ENCODE measurements at places on chromosomes 13 and 19.

DNA sequence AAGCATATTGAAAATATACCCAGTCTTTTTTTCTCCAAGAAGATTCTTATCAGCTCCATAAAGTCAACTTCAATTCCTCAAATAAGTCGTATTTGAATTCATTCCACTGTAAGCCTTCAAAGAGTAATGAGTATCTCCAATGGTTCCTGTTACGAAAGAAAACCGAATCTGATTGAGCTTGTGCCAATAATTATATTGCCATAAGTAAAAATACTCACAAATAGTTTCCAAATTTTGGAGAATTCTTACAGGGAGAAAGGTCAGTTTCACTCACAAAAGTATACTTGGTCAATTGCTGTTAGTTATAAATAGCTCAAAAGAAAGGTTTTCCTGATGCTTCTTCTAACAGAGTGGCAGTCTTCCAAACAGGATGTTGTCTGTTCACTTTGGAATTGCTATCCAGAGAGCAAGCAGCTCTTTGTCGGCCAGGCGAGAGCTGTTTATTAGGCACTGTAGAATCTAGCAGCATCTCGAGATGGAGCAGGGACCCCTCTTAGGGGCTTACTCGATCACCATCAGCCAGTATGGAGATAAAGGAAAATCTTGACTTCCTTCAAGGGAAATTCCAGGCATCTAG is 13.5 kb downstream of the ERICH4 start:
- no peak for DNase-seq

DNA sequence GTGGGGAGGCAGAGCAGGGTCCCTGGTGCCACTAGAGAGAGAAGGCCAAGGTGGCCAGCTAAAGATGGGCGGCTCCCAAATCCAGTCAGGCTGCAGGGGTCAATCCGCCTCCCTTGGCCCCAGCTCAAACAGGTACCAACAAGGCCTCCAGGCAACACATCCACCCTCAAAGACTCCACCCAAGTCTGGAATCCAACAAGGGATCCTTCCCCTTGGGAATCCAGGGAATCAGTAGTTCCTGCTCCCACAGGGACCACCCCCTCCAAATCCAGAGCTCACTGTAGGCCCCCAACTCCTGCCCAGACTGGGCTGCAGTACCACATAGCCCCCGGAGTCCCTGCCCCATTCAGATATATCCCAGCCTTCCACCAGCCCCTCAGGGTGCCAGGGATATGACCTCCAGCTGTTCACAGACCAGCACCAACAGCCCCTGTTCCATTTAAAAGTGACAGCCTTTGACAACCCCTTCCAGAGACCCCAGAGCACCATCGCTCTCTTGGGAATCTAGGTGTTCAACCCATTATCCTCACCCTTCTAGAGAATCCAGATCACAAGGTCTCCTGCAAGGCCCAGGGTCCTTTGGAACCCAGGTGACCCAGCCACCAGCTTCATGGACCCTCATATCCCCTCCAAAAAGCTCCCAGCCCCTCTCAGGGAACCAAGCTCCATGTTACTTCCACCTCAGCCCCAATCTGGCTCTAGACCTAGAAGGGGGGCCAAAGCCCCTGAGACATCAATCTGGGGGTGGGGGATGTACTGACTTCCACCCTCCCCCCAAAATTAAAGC is 3.2 kb downstream of the ERF start:
- no peak for DNase-seq

DNA sequence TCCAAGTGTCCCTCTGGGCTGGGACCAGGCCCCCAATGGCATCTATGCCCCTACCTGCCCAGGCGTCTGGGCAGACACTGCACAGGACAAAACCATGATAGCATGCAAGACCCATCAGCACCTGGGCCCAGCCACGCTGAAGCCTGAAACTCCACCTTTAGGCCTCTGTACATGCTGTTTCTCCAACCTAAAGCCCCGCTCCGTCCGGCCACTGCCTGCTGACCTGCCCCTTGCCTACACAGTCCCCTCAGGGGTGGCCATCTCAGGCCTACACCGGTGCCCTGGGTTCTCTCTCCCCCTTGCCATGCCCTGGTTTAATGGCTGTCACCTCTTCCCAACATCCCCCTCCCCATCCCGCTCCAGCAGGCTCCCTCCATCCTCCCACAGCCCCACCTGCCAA is 15.3 kb downstream of the GJA3 start:
- DNase-seq: no peak

DNA sequence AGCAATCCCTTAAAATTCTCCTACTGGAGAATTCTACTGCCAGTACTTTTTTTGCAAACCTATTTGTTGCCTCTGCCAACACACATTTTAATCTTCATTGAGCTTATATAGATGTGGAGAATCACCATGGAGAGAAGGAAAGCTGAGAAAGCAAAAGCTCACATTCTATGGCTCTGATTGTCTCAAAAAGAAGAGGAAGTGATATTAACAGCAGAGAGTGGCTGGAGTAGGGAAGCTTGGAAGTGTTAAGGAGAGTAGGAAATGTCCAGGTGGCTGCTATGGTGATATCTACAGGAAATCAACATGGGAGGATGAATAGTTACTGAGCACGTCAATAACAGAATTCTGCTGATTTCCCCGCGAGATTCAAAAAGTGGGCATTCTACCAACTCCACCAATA is 78.8 kb upstream of the TDRD3 start:
- no peak for DNase-seq

GRCh38 chr13:45928843-45929242 is 77.3 kb upstream of the SIAH3 start:
- DNase-seq: no peak

- DNase-seq: no peak
Measured at GRCh38 chr19:46599716-46600373, 1.3 kb upstream of the CALM3 start.

DNA sequence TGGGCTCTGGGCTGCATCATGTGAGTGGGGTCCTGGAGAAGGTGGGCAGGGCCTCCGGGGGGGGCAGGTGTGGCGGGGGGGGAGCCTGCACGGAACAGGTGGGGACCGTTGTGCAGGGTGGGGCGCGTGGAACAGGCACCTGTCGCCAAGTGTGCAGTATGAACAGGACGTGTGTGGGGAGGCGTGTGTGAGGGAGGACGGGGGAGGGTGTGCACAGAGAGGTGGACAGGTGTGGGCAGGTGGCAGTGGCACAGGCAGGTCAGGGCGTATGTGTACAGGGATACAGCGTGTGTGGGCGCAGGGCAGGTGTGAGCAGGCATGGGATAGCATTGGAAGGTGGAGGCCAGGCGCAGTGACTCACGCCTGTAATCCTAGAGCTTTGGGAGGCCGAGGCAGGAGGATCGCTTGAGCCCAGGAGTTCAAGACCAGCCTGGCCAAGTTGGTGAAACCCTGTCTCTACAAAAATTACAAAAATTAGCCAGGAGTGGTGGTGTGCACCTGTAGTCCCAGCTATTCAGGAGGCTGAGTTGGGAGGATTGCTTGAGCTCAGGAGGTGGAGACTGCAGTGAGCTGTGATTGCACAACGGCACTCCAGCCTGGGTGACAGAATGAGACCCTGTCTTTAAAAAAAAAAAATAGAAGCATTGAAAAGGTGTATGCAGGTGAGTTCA is 3.2 kb downstream of the PLK5 start:
- no peak for DNase-seq

GRCh38 chr19:12092065-12092867 is 27.7 kb downstream of the ZNF844 start:
- peak; percentile 85 for DNase-seq

DNA sequence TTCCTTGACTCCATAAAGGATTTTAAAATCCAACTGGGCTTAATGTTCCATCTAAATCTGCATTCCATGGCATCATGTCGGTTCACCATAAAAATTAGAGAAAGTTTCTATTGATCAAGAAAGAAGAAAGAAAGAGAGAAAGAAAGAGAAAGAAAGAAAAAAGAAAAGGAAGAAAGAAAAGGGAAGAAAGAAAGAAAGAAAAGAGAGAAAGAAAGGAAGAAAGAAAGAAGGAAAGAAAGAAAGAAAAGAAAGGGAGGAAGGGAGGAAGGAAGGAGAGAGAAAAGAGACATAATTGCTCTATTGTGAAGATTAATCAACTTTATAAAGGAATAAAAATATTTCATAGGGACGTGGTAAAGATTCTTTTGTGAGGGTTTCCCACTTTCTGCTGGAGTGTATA is 329.2 kb downstream of the DLEU7 start:
- no peak for DNase-seq

GRCh38 chr13:45828256-45828968 is 23.1 kb downstream of the SIAH3 start:
- no peak for DNase-seq

DNA sequence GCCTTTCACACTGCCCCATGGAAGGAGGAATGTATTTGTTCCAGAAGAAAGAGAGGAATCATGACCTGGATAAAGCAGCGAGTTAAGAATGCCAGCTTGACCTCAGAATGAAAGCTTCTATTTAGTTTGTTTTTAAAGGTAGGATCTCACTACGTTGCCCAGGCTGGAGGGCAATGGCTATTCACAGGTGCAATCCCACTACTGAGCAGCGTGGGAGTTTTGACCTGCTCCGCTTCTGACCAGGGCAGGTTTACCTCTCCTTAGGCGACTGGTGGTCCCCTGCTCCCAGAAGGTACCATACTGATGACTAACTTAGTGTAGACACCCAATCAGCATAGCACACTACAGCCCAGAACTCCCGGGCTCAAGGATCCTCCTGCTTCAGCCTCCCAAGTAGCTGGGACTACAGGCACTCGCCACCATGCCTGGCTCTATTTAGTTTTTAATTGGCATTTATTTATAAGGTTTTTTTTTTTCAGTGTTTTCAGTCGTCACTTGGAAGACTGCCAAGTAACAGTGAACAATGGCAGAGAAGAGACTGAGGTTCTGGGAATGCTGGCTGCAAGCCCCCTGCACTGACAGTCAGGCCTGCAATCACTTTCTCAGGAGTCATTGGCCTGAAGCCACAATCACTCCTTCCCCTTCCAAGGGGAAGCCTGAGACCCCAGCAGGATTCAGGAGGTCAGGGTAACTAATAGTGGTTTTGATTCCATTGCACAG is 73.1 kb downstream of the EPS15L1 start:
- DNase-seq: no peak

DNA sequence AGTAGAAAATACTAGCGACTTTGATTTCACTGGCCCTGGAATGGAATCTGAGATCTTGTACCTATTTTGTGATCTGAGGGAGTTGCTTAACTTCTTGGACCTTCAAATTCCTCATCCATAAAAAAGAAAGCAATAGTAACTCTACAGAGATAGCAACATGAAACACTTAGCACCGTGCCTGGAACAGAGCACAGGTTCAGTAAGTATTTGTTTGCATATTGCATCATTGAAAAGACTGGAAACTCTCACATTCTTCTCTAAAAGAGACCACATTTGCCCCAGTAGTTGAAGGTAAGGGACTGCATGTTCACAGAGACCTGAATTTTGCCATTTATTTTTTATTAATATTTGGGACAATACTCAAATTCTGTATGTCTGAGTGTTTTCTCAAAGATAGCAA is 358.1 kb downstream of the COG6 start:
- DNase-seq: no peak

GRCh38 chr19:32852216-32852615 is 17.4 kb downstream of the SLC7A9 start:
- peak; percentile 12 for DNase-seq

GRCh38 chr19:30318936-30319335 is 53.2 kb upstream of the ZNF536 start:
- no peak for DNase-seq

DNA sequence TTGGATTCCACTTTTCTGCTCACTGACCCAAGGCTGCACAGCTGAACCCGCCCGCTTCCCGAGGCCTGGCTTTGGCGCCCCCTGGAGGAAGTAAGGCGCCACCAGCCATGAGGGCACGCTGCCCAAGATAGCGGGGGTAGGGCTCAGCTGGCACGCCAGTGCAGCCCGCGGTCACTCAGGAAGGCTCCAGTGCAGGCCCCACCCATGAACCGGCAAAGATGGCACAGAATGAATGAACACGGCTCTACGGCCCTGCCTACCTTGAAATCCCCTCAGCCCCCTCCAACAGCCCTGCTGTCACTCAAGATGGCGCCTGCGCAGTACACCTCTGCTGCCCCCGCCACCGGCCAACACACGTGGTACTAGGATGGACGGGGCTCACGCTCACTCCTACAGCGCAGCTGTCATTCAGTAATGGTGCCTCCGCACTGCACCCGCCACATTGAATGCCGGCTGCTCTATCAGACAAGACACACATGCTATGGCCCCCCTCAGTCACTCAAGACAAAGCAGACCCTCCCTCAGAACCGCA is 3.0 kb downstream of the PEG3 start:
- peak; percentile 90 for DNase-seq

DNA sequence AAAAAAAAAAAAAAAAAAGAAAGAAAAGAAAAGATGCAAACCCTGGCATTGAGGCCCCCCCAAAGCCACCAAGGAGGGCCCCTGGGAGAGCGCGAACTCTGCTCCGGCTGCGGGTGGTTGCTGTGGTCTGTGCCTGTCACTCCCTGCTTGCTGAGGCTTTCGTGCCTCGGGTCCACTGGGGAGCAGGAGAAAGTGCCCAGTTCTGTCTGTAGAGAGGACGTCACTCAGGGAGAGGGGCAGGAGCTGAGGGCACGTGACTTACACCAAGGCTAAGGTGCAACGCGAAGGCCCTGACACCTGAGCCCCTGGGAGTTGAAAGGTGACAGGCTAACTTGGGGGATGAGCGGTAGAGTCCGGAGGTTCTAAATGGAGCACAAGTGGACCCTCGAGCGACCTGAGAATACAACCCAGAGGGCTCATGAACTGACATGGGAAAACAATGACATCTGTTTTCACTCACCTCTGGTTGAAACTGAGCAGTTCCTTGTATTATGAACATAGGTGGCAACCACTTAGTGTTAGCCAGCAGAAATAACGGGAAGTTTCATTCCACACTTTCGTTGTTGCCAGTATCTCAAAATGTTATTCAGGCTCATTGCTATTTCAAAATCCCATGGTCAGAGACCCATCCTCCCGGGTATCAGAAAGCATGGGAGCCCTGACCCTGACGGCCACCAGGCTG is 69.2 kb upstream of the TM9SF2 start:
- DNase-seq: no peak
